ENCODE measurements at places on chromosomes 12 and 14. TPM values are rescaled to one million over a fixed set of nuclear protein-coding genes. Genes with fewer than 3 reads are reported as not detected.

Gene FGD4
- 0.47 TPM for total RNA-seq

Gene GPR135
- total RNA-seq, result 2.1 TPM

Gene PPFIBP1
- total RNA-seq, result 5.2 TPM

Gene SPRYD3
- total RNA-seq, result 54.3 TPM

DNA sequence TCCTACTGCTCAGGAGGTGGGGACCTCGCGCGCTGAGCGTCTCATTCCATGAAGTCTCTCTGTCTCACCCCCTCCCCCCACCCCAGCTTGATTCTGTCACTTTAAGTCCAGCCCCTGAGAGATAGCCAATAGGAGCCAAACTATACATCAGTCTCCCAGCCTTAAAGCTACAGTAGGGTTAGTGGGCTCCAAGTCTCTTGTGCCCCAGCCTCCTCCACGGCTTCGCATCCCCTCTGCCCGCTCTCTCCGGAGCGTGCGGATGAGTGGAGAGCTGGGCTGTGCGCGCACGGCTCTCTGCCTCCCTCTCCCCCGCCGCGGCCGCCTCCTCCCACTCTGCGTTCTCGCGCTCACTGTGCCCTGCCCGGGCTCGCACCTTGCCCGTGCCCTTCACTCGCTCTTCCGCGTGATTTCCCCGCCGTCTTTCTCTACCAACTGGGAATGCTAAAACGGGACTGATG is at the start of gene ESRRB:
Gene ESRRB, plus strand, starts transcription at position 191 of the 458 bp plus-strand sequence. Its CDS starts 265 bp downstream, at position 456.
- DNase-seq, result no peak

- no peak for DNase-seq
These were observed 9.1 kb downstream of the LTA4H start for GRCh38 chr12:96026331-96026730.

DNA sequence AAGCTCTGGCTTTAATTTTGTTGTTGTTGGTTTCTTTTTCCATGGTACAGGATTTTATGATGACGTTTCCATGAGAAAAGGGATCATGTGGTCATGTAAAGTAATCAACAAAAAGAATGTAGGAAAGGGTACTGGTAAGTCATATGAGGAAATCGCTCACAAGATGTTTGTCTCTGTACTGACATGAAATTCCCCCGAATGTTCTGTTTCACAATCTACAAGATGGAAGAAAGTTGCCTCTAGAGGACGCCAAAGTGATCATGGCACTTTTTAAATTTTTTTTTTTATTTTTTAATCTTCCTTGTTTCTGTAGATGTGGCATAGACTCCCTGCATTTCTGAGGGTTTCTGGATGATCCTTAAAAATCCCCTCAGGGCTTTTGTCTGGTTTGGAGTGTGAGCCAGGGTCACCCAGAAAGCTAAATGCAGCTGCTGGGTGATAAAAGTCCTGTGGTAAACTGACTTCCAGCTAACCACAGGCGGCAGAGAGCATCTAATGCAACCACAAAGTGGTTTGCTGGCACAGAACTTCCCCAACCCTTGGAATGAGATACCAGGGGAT is 393.5 kb downstream of the CCDC91 start:
- DNase-seq, result no peak

DNA sequence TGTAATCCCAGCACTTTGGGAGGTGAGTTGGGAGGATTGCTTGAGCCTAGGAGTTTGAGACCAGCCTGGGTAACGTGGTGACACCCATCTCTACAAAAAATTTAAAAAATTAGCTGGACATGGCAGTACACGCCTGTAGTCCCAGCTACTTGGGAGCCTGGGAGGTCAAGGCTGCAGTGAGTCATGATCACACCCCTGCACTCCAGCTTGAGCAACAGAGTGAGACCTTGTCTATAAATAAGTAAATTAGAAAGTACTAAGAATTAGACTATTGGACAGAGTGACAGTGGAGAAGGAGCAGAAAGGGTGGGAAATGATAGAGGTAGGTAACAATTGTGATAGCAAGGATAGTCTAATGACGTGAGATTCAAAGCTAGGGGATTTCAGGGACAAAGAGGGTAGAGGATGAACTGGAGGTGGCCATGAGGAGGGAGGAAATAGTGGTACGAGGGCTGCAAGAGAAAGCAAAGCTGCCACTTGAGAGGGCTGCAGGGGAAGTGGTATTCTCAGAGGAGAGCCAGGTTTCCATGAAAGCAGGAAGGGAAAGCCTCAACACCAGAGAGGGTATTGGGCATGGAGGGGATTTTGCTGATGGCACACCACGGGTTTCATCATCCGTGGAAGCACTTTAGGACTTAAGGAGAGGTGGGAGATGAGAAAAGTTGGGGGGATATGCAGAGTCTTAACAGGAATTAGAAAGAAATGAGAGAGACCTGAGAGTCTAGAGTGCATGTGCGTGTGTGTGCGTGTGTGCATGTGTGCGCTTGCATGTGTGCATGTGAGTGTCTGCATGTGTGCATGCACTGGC is 85.6 kb downstream of the SYNE2 start:
- DNase-seq, result no peak

- no peak for DNase-seq
These were observed 234.8 kb downstream of the DUSP6 start for GRCh38 chr12:89117448-89118034.

DNA sequence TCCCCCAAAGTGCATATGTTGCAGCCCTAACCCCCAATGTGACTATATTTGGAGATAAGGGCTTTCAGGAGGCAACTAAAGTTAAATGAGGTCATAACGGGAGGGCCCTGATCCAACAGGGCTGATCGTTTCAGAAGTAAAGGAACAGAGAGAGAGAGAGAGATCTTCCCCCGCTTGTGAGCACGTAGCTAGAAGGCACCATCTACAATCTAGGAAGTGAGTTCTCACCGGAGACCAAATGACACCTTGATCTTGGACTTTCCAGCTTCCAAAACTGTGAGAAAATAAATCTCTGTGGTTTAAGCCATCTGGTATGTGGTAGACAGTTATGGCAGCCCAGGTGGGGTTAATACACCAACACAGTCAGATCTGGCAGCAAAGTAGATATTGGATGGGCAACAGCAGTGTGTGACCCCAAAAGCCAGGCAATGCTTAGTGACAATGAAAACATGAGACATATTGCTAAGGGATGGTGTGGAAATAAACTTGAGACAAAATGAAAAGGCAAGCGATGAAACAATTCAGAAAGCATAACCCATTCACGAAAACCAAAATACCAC is 147.2 kb upstream of the GSC start:
- no peak for DNase-seq

GRCh38 chr14:23693252-23693775 is 57.1 kb downstream of the DHRS2 start:
- no peak for DNase-seq

- DNase-seq, result no peak
These were observed 72.0 kb upstream of the VRK1 start for GRCh38 chr14:96725232-96725631.

GRCh38 chr12:87020071-87020470 is 763.9 kb upstream of the MGAT4C start:
- DNase-seq, result no peak

GRCh38 chr14:90788031-90788430 is 28.2 kb downstream of the TTC7B start:
- DNase-seq, result no peak

Measured in CD4-positive, alpha-beta memory T cell (primary cell).